ENCODE measurements at places on chromosomes 4 and X. TPM values are rescaled to one million over a fixed set of nuclear protein-coding genes. Genes with fewer than 3 reads are reported as not detected.

DNA sequence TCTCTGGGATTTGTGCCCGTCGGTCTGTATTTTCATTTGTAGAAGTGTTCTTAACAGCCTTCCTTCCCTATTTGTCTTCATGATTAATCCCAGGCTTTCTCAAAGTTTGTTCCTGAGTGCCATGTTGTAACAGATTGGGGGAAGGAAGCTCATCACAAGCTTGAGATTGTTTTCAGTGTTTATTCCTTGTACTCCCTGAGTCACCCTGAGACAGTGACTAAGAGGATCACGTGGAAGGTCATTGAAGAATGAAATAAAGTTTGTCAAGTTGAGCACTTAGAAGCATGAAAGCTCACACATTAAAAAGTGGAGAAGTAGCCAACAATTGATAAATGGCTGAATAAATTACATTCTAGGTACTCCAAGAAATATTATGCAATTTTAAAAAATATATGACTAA, 153.5 kb upstream of the FAM241A start:
- no peak for DNase-seq

TCEAL2 gene
- total RNA-seq: 0.95 TPM

GRCh38 chr4:42398171-42398870, 1.0 kb downstream of the SHISA3 start:
- DNase-seq: no peak

- DNase-seq: no peak
Measured at GRCh38 chr4:158625544-158625943, 46.1 kb downstream of the C4orf46 start.

DNA sequence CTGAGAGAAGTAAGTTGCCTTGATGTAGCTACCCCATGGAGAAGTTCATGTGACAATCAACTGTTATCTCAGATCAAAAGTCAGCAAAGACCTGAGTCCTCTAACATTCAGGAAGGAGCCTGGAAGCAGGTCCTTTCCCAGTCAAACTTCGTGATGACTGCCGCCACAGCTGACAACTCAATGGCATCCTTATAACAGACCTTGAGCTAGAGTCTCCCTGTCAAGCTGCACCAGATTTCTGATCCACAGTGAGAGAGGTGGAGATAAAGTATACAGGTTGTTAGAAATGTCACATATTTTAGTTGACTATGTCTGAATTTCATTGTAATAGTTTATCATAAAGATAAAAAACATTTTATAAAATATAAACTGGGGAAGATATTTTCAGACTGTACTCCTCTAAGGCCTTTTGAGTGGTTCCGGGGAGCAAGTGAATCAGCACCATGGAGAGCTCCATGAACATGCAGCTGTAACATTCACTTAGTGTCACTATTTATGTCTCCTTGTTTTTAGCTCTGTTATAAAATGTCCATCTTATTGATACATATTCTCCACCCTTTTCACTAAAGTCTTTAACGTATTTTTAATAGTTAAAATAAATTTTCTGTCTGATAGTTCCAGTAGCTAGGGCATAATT, 1653.5 kb upstream of the AGA start:
- no peak for DNase-seq

DNA sequence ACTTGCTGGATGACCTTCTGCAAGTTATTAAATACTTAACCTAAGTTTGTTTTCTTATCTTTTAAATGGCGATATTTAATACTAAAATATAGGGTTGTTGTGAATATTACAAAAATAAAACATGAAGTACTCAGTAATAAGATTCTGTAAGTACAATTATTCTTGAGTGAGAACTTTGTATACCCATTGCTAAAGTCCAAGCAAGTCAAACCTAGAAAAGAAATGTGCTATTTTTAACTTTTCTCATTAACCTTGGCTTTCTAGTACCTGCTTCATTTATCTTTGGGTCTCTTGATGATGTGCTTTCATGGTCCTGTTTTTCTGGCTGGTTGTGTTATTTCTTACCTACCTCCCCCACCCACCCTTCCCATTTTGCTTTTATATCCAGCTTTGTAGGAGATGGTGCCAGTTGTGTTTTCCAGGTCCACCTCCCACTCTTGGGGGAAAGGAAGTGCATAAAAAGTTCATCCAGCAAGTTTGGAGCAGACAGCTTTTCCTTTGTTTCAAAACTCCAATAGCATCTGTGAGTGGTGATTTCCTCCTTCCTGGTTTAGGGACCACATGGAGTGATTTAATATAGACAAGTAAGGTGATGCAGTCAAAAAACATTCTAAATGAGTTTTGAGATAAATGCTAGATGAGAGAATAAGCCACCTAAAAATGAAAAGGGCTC, 7.5 kb upstream of the CXCL8 start:
- DNase-seq: no peak

GRCh38 chr4:26590639-26591038, 6.8 kb downstream of the TBC1D19 start:
- DNase-seq: no peak

- DNase-seq: no peak
Measured at GRCh38 chrX:16903274-16904022, 33.3 kb upstream of the RBBP7 start.

DNA sequence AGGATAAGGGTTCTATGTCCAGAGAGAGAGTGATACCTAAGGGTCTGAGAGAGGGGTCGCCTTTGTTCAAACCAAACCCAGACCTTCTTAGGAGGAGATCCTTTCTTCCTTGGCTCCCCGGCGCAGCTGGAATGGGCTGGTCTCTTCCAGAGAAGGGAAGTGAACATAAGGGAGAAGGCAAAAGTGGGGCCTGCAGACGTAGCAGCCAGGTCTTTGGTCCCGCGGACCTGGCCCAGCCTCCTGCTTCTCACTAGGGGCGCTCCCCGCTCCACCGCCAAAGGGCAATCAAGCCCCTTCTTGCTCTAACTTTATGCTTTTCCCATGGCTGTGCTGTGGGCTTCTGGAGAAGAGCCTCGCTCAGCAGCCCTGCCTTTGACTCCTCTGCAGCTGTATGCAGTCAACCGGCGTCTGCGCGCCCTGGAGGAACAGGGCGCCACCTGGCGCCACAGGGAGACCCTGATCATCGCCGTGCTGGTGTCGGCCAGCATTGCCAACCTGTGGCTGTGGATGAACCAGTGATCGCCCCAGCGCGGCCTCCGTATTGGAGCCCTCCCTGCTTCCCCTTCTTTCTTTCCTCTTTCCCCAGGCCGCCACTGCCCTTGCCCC, 6.5 kb downstream of the FATE1 start:
- DNase-seq: no peak

DNA sequence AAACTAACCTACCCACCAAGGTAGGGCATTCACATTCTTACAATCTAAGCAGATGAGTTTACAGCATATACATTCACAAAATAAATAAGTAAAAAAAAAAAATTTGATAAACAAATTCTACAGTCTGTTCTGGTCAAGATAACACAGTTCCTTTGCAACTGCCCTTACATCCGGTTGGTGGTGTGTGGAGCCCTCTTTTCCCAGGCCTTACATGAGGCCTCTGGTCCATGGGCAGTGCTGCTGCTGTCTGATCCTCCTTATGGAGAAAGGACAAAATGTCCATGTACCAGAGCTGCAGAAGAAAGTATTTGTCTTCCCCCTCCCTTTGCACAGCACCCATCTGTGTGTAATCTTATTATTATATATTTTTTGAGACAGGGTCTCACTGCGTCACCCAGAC, 2.2 kb upstream of the SEPTIN11 start:
- DNase-seq: no peak

MRFAP1 gene
- total RNA-seq: 149 TPM

- DNase-seq: no peak
Measured at GRCh38 chr4:185457136-185457535, 14.4 kb downstream of the CCDC110 start.

DNA sequence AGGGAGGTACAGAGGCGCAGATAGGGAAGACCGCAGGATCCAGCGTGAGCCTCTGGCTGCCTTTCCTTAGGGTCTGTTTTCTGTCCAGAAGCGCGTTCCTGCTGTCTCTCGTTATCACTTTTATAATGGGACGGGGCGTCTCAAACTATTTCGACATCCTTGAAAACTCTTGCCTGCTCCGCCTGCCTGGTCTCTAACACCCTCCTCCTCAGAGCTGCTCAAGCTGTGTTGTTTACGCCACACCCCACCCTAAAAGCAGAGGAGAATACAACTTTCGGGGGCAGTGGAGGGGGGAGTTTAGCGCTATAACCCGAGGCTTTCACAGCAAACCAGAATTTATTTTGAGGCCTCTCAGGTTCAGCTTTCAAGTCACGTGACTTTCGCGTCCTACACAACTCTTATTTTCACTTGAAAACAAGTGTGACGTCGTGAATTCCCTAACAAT, 646 bp upstream of the FAM3A start:
- DNase-seq: no peak

DNA sequence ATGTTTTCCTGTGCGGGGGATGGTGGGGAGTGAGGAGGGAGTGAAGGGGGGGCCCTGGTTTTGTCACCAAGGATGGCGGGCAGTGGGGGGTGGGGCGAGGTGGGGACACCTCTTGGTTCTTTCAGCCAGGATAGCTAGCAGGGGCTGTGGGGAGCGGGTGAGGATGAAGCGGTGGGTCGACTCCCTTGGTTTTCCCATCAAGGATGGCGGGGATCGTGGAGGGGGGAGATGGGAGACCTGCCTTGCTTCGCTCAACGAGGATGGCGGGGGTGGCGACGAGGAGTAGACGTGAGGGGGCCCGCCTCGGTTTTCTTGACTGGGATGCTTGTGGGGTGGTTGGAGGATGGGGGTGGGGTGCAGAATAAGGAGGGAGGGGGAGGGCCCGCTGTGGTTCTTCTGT, 643 bp downstream of the FHL1 start:
- no peak for DNase-seq

GLRA3 gene
- not detected for total RNA-seq

DNA sequence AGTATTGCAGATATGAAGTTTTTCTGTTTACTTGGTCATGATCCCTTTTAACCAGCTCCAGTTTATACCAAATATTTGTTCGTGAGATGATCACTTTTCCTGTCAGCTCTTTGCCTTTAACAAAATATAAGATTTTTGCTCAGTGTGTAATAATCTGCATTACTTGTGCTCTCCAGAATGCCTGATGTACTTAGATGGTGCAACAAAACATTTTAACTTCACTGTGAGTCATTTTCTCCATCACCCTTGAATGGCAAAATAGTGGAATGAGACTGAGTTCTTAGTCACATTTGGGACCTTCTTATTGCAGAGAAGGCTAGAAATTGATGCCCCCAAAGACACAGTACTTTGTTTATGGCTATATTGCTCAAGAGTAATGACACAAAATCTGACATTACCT, 252.0 kb downstream of the FRMPD4 start:
- no peak for DNase-seq

GRCh38 chr4:42638993-42639392, 17.9 kb downstream of the ATP8A1 start:
- DNase-seq: no peak

PABPC1L2A gene
- total RNA-seq: not detected

GRCh38 chr4:153111426-153112040, 92.7 kb upstream of the TRIM2 start:
- no peak for DNase-seq

DNA sequence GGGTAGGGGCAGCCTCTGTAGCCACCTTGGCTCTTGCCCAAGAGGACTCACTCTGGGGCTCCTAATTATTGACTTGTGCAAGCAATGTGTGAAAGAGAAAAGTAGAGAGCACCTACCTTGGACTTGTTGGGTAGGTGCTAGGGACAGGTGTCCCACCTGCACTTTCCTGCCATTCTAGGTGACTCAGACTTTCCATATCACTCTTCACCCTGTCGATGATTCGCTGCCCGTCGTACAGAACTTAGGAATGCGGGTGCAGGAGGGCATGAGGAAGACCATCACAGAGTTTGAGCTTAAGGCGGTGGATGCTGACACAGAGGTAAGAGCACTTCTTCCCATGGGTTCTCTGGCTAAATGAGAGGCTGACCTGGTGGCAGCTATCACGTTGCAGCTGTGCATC, 87.3 kb upstream of the ANXA3 start:
- no peak for DNase-seq

- DNase-seq: no peak
Measured at GRCh38 chrX:41946989-41947612, 23.7 kb upstream of the CASK start.

- DNase-seq: no peak
Measured at GRCh38 chr4:54041100-54041499, 23.3 kb downstream of the CHIC2 start.

DNA sequence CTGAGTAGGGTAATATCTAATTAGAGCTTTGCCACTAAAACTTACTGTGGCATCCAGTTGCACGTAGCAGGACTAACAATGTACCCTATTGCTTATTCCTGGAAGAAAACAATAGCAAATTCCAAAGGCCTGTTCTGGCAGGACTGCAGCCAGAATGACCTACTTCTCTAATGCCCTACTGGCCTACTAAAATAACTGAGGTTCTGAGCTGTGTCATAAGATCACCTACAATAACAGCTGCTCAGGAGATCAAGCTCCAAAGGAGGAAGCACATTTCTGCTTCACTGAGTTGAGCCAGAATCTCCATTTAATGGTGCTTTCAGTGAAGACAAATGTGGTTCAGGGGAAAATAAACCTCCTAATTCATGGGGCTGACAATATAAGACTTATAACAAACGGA, 42.2 kb upstream of the CXCL8 start:
- DNase-seq: no peak

NR3C2 gene
- 12.7 TPM for total RNA-seq

PPBP gene
- 1.9 TPM for total RNA-seq

DNA sequence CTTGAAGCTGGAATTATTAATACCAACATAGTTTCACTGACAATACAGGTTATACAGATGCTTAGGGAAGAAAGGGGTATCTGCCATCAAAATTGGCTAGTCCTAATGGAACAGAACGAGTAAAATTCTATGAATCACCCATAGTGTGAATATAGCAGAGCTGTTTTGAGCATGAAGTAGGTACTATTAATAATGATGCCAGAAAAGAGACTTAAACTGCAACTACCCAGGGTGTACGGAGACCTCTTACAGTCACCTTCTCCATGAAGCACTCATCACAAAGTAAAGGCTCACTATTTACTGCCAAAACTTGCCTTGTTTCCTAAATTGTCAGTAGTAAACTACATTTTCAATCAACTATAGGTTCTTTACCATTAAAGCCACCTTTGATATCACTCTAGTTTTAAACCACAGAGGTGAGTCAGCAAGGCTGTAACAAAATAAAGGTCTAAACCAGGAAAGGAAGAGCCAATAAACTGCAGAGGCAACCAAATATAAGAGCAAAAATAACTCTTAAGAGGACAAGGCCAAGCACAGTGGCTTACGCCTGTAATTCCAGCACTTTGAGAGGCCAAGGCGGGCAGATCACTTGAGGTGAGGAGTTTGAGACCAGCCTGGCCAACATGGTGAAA, 114.4 kb downstream of the FRYL start:
- DNase-seq: no peak
